Kasumi-1 (cell line): ENCODE measurements at places on chromosomes 1 and 21.

DNA sequence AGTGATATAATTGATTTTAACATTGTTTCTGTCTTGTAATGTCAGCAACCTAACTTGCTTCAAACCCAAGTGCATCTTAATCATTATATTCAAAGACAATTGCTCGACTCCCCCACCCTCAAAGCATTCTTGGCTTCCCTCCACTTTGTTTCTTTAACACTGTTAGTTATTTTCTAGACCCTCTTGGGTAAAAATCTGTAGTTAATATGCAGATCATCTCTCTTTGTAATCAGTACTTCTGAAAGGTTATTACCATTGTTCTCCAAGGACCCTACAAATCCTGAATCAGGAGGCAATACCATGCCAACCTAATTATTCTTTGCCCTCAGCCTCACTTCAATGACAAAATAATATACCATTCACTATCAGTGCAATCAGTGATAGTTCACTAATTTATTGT lies 1075.7 kb downstream of the AMY1C start:
- no peak for DNase-seq

DNA sequence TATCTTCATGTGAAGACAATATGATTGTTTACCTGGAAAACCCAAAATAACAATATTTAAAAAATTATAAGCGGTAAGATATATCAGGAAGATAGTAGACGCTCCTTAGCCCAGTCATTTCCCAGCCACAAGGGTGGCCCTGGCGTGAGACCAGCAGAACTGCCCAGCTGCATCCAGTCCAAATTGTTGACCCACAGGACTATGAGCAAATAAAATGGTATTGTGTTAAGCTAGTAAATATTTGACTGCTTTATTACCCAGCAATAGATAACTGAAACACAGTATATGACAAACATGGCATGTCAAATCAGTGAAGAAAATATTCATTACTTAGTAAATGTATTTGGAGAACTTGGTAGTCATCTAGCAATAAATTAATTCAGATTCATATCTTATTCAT lies 294.3 kb upstream of the SPAG17 start:
- DNase-seq: no peak

GRCh38 chr1:230753586-230754251 lies 6.5 kb downstream of the CAPN9 start:
- DNase-seq: no peak

- no peak for DNase-seq
Observed at GRCh38 chr1:115911294-115911693, 65.0 kb upstream of the SLC22A15 start.

- DNase-seq: no peak
Observed at GRCh38 chr21:25831300-25831960, 96.7 kb downstream of the GABPA start.

DNA sequence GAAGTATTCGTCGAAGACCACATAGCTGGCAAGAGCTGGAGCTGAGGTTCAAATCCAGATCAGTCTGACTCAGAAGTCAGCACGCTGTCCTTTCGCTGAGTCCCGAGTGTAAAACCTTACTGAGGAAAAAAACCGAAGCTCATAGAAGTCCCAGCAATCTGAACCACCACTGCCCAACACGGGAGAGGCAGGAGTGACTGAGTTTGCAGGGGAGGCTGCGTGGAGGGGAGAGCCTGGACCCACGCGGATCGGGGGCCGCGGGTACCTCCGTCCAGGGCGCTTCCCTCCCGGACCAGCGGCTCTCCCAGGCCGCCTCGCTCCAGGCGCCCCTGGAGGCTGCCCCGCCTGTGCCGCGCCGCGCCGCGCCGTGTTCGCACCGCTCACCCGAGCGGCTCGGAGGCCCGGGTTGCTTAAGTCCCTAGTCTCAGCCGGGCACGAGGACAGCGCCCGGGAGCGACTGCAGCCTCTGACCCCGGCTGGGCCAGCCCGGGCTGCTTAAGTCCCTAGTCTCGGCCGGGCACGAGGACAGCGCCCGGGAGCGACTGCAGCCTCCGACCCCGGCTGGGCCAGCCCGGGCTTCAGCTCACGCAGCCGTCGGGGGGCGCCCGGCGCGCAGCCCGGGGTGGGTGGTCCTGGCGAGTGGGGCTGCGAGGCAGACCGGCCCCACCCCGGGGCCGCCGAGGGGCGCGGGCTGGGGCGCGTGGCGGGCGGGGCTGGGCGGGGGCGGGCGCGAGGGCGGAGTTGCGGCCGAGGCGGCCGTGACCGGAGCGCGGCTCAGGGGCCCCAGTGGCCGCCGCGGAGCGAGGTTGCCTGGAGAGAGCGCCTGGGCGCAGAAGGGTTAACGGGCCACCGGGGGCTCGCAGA lies at the start of gene ADAMTSL4:
TSS of gene ADAMTSL4 (plus strand) at position 777 of the 864 bp plus-strand sequence. CDS start 2,881 bp downstream, outside the sequence.
- peak; percentile 57 for DNase-seq

DNA sequence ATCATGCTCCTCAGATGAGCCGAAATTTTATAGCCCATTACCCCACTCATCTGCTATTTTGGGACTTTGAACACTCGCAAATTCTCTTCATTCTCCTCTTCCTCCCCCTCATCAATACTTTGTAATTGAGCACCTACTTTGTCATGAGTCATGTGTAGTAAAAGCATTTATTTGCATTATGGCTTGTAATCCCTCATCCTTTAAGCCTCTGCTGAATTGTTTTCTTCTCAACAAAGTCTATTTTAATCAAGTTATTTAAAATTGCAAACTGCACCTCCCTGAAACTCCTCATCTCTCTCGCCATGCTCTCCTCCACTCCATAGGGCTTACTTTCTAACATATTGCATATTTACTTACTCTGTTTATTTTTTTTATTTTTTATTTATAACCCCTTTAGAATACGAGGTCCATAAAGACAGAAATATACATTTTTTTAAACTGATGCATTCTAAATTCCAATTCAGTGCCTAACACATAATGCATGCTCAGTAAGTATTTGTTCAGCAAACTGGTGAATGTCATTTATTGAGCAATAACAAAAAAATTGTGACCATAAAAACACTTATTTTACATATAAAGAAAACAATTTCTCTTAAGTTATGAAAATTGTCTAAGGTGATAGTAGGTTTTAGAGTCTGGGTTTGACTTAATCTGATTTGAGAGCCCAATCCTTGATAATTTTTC lies 161.7 kb downstream of the FASLG start:
- DNase-seq: no peak

- DNase-seq: no peak
Observed at GRCh38 chr21:41508415-41509144, 622 bp upstream of the TMPRSS2 start.

GRCh38 chr1:29292344-29292743 lies 56.0 kb downstream of the PTPRU start:
- DNase-seq: no peak

- peak; percentile 85 for DNase-seq
Observed at GRCh38 chr1:200888349-200888838, 6.3 kb upstream of the INAVA start.

GRCh38 chr1:101219924-101220870 lies 16.6 kb upstream of the S1PR1 start:
- no peak for DNase-seq

DNA sequence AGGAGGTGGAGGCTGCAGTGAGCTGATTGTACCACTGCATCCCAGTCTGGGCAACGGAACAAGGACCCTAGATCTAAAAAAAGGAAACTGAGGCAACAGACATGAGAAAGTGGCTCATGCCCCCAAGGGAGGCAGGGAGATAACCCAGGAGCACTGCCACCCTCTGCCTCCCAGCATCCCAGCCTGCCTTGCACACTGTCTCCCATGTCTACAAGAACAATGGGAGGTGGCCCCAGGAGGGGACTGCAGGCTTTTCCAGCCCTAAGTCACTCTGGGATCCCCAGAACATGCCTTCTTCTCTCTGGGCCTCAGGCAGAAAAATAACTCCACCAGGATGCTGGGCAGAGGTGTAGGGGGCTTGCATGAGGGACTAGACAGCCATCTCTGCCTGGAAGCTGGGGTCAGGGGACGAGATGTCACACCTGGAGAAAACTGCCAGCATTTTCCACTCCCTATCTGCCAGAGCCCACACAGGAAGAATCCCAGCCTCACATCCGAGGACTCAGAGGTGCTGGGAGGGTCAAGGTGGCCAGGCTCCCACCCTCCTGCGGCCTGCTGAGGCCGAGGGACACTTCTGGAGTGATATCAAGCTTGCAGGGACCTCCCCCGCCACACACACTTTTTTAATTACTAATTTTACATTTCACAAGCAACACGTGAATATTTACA lies 21.4 kb downstream of the RUNX3 start:
- DNase-seq: no peak

- peak; percentile 10 for DNase-seq
Observed at GRCh38 chr1:94926126-94926914, 590 bp downstream of the CNN3 start.

DNA sequence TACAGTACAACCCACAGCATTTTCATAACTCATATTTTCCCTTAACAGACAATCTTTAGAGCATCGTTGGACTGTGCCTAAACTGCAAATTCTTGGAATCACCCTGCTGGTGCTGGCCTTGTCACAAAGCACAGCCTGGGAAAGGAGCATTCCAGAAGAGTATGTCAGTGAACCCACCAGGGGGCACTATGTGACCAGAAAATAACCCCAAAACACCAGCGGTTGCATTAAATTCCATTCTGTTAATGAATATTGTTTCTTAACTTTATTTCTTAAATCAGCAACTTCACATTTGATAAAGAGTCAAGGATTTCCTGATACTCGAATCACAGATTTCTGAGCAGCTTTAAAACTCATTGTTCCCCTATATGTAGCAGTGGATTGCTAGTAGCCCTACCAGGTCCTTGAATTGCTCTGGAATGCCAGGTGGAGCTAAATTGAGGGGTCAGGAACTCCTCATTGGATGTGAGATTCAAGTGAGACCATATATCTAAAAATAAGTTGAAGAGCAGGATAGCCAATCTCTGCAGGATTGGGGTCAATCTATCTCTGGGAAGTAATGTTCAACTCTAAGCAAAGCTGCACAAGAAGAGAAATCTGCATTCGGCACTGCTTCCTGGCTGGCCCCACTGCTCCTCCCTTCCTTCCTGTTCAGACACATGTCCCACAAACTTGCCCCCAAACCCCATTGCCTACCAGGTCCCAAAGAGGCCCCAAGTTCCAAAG lies 12.7 kb upstream of the RAB4A start:
- peak; percentile 93 for DNase-seq

DNA sequence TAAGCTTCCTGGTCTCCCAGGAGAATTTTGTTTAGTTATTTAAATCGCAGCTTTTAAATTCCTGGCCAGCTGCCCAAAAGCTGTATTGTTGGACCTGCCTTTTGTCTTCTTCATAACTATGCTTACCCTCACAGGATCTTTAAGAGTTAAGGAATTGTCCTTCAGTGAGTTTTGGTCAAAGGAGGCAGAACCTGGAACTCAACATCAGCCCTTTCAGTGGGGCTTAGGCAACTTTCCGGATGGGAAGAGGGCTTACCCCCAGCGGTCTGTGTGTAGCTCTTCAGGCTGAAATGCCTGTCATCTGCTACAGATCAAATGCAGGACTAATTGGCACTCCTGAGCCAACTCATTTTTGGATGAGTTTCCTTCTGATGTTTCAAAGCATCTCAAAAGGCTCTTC lies 402.6 kb downstream of the SIPA1L2 start:
- no peak for DNase-seq
